ENCODE measurements at places on chromosomes 3 and 15. TPM values are rescaled to one million over a fixed set of nuclear protein-coding genes. Genes with fewer than 3 reads are reported as not detected.

Gene RTP3
- total RNA-seq: not detected

Gene ABI3BP
- not detected for total RNA-seq

Gene TMEM45A
- 0.11 TPM for total RNA-seq

Gene AHSG
- total RNA-seq: not detected

Gene CPN2
- total RNA-seq: not detected

Gene TUSC7
- not detected for total RNA-seq

Gene SMCO1
- total RNA-seq: not detected

Gene TLR9
- total RNA-seq: 26.5 TPM

Gene CFAP92
- total RNA-seq: not detected

DNA sequence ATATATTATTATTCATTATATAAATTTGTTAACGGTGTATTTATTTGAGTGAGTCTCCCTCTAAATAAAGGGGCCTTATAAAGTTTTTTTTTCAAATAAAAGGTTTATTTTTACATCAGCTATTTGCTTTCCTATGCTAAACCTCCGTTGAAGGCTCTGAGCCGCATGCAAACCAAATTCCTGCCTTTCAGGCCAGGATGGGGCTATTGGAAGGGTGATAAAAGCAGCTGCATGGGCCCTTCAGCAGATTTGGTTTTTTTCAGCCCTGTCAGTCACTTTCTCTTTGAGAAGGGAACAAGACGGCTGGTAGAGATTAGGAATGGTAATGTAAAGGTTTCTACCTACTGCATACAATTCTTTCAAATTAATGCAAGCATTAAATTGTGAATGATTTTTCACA lies 244.2 kb downstream of the WNT5A start:
- DNase-seq: no peak

GRCh38 chr15:97350813-97351212 lies 609.7 kb upstream of the ARRDC4 start:
- DNase-seq: no peak

DNA sequence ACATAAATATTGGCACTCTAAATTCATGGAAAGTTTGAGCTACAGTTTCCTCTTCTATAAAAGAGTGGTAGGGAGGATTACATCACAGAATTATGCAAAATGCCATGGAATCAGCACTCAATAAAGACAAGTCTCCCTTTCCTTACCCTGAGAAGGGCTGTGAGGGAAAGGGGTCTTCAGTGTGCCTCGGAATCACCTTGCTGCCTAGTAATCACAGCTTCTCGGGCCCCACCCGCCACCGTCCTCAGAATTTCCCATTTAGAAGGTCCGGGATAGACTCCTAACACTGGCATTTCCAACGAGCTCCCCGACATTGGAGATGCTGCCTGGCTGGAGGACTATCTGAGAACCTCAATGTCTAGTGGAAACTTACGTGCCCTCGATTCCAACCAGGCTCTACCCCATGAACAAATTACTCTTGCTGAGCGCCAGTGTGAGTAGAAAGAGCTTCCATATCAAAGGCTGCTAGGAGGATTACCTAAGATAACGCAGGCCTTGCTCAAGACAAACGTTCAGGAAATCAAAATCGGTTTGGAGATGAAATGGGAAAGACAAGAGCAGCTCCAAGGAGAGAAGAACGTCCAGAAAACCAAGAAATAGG lies 92.1 kb upstream of the CHD2 start:
- DNase-seq: peak; percentile 56

DNA sequence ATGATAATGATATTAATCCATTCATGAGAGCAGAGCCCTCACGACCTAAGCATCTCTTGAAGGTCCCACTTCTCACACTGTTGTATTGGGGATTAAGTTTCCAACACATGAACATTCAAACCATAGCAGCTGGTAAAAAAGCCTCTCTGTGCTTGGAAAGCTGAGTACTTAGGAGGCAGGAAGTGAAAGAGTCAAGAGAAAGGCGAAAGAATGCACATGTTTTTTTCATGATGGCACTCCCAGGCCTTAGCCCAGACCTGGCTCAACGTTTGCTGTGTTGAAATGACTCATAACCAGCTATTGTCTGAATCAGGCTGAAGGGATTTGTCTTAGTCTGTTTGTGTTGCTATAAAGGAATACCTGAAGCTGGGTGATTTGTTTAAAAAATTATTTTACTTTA lies 84.4 kb upstream of the RGMA start:
- DNase-seq: no peak

DNA sequence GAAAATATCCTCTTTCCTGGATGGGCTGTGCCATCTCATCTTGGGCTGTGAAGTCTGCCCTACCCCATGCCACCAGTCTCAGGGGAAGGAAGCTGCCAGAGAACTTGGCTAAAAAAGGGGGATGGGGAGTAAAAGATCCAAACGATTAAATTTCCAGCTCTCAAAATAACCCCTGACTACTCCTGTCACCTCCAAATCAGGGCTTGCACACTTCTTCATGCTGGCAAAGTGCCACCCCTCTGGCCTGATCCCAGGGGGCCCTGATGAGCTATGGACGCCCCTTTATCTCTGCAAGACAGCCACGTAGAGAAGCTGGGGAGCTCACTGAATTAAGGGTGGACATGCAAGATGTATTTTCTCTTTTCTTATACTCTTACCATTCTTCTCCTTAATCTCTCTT lies 1.2 kb upstream of the MLF1 start:
- DNase-seq: no peak

DNA sequence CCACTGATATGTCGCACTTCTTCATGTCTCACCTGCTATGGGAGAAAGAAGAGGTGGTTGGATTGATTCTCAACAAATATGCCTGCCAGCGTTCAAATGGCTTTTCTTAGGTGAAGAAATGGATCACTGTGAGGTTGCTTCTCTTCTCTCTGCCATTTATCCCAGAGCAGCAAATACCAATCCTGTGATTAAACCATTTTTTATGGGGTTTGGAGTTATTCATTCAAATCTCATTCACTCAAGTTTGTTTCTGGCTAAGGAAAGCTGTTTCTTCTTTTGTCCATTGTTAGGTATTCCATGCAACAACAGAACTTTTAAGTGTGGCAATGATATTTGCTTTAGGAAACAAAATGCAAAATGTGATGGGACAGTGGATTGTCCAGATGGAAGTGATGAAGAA lies 12.2 kb upstream of the C3orf52 start:
- no peak for DNase-seq

DNA sequence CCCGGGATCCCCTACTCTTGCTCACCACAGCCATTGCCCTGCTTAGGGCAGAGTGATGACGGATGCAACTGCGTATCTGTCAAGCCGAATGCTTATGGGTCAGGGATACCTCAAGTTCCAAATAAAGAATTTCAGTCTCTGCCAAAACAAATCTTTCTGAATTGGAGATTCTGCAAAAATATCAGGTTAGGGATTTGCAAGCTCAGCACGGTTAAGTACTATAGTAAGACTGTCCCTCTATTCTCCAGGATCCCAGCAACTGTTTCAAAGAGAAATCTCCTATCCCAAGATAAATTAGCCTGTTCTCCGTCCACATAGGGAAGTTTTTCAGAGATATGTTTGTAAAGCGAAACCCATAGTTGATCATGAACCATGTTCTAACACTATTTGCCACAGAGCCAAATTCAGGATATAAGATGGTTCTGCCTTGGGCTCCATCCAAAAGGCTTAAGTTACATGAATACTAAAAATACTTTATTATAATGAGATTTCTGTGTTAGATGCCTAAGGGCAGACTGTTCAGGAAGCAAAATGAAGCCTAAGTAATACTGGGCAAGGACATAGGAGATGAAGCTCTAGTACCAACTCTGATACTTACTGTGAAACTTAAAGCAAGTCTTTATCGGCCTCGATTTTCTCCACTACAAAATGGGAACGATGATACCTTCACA lies 100.1 kb upstream of the LPP start:
- no peak for DNase-seq

DNA sequence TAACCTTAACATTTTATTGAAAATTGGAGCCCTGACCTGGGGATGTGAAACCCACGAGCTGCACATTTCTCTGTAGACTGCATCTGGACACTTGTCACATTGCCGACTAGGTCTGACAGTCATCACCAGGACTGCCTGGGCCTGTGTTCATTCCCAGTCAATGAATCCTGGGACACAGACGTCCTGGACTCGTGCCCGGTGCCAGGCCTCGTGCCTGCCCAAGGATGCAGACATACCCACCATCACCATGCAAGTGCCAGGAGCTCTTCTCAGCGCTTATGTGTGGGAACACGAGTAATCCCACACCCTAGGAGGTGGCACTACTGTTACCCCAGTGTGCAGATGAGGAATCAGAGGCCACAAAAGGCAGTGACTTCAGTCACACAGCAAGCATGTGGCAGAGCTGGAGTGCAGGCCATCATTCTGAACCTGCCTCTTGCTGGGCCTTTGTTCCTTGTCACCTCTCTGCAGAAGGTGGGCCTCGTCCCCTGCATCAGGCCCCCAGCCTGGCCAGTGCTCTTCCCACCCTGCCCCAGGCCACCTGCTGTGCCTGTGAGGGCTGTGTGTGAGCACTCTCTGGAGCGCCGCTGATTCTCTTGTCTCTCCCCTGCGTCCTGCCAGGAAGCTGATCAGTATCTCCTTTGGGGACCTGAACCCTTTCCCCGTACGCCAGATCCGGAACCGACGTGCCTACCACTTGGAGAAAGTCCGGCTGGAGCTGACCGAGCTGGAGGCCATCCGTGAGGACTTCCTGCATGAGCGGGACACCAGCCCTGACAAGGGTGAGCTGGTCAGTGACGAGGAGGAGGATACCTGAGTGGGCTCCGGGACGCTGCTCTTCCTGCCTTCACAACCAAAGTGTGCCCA lies 58.5 kb downstream of the ADAMTS7 start:
- DNase-seq: no peak

- peak; percentile 65 for DNase-seq
Measured at GRCh38 chr3:197181741-197182140, 116.7 kb downstream of the DLG1 start.

DNA sequence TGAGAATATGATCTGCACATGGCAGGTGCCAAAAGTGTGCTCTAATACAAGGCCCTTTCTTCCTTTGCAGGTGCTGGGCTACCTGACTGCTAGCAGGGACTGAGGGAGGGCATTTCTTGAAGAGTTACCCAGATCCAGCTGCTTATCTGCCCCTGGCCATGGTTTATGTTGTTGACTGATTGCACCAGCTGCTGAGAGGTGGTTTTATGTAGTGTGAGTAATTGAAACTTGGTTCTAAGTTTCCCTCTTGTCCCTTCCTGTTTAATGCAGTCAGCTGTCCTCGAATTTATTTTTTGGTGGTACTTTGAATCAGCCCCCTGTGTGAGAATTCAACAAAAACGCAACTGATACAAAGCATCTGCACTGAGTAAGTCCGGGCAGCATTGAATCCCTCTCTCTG lies 288.3 kb upstream of the C2CD4B start:
- DNase-seq: no peak

DNA sequence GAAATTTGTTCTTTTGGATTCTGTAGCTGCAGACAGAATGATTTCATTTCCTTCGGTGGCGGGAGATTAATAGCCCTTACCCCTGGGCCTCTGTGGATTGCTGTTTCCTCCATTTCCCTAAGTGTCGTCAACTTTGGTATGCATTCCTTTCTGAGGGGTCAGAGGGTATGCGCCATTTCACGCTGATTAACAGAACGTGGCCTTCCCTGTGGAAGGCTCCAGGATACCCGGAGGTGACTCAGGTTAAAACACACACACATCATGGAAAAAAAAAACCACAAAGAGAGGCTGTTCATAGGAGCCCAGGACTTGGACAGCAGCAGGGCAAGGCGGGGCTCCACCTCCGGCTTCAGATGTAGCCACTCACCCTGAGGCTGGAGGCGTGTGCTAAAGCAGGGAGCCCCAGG lies 51.9 kb downstream of the EPHB1 start:
- DNase-seq: no peak

DNA sequence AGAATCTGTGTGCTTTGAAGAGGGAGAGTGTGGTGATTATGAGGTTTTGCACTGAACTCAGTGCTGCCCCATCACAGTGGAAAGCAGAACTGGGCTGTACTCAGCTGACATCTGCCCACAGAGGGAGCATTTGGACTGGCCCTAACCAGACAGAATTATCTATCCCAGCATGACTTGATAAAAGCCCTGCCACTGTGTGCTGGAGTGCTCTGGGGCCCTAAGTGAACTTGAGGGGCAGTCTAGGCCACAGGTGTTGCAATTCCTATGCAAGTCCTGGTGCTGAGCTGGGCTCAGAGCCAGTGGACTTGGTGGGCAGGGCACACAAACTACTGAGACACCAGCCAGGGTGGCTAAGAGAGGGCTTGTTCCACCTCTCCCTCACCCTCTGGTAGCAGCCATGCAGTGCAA lies 269.2 kb upstream of the CTNNB1 start:
- DNase-seq: no peak
